ENCODE measurements at places on chromosomes 6 and 20.
A peak's percentile ranks its signal among the peaks of the same experiment; 100 is the strongest.

- DNase-seq, result no peak
Measured at GRCh38 chr6:17959302-17959701, 28.1 kb downstream of the KIF13A start.

DNA sequence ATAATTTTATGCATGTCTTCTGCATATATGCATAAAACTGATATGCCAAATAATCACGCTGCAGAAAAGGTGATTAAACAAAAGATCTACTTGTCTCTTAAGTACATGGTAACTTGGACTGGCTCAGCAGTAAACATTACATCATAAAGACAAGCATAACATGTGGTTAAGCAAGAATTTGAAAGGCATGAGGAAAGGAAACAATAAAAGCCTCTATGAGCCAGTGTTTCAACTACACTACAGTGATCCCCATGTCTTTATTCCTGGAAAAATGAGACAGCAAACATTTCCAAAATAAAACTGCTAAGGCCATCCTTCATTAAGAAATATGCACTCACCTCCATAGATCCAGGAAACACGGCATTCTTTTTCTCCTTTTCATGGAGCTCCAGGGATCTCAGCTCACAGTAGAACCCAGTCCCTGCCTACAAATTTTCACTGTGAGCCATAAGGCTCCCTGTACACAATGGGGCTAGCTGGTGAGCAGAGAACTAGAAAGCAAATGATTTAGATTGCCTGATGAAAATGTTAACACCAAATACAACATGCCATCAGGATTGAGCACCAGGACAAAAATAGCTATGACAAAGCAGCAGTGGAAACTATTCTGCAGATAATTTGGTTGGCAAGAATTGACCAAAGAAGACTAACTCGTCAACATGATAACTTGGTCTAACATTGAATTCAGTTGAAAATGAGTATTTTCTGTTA, 156.1 kb downstream of the COL21A1 start:
- peak; percentile 60 for DNase-seq

- DNase-seq, result no peak
Measured at GRCh38 chr6:143061597-143062385, 1.1 kb downstream of the AIG1 start.

GRCh38 chr6:36171573-36171972, 25.0 kb upstream of the BRPF3 start:
- DNase-seq, result no peak

DNA sequence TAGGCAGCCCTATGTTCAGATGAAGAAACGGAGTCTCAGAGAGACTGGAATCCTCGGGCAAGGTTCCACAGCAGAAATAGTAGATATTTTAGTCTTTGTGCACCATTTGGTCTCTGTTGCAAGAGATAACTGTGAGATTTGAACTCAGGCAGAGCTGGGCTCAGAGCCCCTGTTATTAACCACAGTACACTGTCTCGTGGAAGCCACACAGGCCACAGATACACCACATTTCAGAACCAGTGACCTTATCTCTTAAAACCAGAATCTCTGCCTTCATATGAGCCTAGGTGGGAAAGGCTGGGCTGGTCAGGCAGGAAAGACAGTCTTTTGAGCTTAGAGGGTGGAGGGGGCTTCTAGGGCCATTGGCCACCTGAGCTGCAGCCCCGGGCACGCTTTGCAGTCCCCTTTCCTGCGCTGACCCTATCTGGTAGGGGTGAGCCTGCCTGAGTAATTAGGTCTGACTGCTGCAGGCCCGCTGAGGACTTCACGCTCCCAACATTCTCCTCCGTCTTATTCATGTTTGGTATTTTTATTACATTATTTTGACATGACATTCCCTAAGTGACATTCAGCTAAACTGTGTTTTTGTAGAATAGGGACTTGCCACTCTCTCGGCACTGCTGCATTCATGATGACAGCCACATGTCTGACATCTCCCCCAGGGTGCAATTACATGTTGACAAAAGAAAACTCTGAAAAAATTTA, 71.1 kb downstream of the KCNB1 start:
- DNase-seq, result no peak

- DNase-seq, result no peak
Measured at GRCh38 chr6:125985979-125986300, 400 bp upstream of the TRMT11 start.

GRCh38 chr6:52538901-52539354, 37.9 kb downstream of the TRAM2 start:
- no peak for DNase-seq

- no peak for DNase-seq
Measured at GRCh38 chr20:20375862-20376261, 8.0 kb downstream of the INSM1 start.

- no peak for DNase-seq
Measured at GRCh38 chr20:47353692-47354463, 2.6 kb downstream of the ZMYND8 start.

GRCh38 chr20:51553897-51554486, 11.5 kb upstream of the NFATC2 start:
- no peak for DNase-seq

DNA sequence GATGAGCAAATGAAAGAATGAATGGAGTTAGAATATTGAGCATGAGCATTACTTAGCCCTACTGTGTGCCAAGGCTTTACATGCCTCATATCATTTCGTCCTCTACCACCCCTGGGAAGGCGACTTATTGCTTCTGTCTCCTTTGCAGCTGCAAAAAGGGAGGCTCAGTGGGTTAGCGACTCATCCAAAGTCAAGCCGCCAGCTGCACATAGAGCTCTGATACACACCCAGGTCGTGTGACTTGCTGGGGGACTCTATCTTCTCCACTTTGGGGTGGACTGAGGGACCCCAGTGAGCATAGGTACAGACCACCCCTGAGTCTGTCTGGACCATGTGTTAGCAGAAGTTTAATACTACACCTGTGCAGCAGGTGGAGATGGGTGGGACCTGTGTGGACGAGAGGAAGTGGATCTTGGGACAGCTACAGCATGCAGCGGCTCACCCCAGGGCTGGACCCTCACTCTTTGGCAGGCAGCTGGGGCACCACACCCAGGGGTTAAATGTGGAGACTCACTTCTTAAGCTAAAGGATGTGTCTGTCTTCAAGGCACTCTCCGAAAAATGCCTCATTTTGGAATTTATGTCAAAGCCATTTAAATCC, 36.2 kb upstream of the ANGPT4 start:
- no peak for DNase-seq

- DNase-seq, result no peak
Measured at GRCh38 chr6:81739230-81740195, 13.0 kb downstream of the TENT5A start.

- DNase-seq, result no peak
Measured at GRCh38 chr20:60579941-60580515, 621.8 kb downstream of the CDH26 start.

GRCh38 chr6:32393665-32394420, 13.1 kb downstream of the BTNL2 start:
- no peak for DNase-seq

- DNase-seq, result peak; percentile 24
Measured at GRCh38 chr6:67336014-67336413, 1299.1 kb upstream of the ADGRB3 start.
